Activated B cell treated with CpG ODN at 0.5 μM for 24 hours (primary cell): ENCODE measurements at places on chromosomes 16 and 17.

DNA sequence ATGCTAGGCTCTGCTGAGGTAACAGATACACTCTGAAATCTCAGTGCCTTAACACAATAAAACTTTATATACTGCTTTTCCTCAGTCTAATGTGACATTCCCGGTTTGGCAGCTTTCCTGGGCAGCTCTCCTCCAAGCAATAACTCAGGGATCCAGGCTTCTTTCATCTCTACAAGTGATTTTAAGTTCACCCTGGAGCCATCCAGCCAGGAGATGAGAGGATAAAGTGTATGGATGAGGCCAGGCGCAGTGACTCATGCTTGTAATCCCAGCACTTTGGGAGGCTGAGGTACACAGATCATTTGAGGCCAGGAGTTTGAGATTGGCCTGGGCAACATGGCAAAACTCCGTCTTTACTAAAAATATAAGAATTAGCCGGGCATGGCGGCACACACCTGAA lies 147.2 kb downstream of the UTP18 start:
- DNase-seq, result no peak

GRCh38 chr17:61402978-61403800 lies 3.5 kb downstream of the TBX2 start:
- no peak for DNase-seq

- no peak for DNase-seq
Measured at GRCh38 chr16:2428051-2428783, 1.0 kb upstream of the CCNF start.

DNA sequence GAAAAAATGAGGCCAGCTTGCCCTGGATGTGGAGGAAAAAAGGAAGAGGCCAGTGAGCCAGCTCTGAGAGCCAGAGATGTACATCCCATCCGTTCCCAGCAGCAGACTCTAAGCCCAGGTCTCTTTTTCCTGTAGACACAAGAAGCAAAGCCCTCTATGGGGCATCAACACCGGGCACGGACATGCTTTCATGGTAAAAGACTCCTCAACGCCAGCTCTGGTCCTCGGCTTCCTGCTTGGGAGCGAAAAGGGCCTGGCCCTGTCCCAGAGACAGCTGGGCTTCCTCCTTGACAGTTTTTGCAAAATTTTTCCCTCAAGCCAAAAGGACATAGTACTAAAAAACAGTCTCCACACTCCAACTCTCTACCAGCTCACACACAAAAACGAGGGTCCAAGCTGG lies 27.1 kb downstream of the PELP1 start:
- DNase-seq, result no peak

DNA sequence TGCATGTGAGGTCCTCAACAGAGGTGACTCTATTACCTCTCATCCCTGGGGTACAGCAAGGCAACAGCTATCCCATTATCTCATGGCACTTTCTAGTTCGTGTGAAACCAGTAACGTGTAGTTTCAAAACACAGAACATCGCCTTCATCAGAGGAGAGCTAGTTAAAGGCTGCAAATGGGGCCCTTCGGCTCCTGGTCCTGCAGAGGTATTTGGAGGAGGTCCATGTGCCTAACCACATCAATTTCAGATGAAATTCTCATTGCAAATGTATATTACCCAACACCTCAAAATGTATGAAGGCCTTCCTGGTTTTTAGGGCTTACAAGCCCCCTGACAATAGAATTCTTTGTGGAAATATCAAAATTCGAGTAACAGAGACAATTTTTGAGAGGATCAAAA lies 95.7 kb upstream of the PSMD7 start:
- DNase-seq, result no peak
